ENCODE measurements at places on chromosomes 4 and X.
A peak's percentile ranks its signal among the peaks of the same experiment; 100 is the strongest.

DNA sequence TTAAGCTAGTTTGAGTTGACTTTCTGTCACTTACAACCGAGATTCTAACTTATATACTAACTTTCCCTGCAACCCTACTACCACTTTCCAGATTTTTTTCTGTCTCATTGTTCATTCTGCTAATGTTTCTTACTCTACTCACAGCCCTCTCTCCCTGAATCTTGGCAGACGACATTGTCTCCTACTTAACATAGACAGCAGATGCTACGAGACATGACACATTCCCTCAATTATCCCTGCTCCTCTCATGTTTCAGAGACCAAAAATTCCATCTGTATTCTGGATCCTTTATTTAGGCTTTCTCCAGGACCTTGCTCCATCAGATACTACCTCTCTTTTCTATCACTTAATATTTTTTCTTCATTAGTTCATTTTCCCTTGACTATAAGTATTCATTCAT, 379.1 kb upstream of the TEX13C start:
- DNase-seq: no peak

DNA sequence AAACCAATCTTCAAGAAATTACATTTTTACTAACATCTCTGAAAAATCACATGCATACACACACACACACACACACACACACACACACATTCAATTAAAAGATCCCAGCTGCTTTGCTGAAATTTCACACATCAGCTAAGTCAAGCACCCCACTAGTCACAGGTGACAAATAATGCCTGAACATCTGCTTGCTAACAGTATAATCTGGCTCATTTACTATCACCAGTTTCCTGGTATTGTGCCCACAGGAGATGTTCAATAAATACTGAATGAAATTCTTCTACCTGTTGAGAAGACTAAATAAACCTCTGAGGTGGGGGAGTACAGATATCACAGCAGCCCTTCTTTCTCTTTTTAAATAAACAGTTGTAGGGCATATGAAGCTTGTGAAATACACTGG, 994.0 kb downstream of the ARAP2 start:
- DNase-seq: no peak

GRCh38 chrX:1592470-1593142, 1.2 kb downstream of the AKAP17A start:
- no peak for DNase-seq

- DNase-seq: no peak
These were observed 54.2 kb downstream of the TMA16 start for GRCh38 chr4:163548481-163549243.

DNA sequence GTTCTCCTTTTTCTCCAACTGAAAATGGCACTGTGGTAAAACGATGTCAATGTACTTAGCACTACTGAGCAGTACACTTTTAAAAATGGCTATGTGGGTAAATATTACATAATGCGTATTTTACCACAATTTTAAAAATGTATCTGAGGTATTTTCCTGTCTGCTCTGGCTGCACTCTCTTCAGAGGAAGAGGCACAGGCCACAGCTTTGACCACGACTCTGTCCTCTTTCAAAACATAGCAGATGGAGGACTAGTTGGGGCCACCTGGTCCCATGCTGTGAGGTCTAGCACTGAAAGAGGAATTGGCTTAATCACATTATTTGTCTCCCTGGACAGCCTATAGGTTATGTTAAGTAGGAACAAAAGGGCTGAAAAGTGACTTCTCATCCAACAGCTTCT, 5.2 kb downstream of the KCNE5 start:
- peak; percentile 9 for DNase-seq

DNA sequence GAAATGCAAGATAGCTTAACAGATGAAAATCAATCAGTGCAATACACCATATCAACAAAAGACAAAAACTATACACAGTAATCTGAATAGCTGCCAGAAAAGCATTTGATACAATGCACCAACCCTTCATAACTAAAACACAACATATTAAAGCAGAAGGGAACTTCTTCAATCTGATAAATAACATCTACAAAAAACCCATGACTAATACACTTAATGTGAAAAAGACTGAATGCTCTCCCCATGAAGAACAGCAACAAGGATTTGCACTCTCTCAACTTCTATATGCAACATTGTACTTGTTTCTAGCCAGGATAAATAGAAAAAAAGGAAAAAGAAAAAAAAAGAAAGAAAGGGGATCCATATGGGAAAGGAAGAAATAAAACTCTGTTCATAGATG, 139.7 kb downstream of the RBM47 start:
- DNase-seq: no peak

DNA sequence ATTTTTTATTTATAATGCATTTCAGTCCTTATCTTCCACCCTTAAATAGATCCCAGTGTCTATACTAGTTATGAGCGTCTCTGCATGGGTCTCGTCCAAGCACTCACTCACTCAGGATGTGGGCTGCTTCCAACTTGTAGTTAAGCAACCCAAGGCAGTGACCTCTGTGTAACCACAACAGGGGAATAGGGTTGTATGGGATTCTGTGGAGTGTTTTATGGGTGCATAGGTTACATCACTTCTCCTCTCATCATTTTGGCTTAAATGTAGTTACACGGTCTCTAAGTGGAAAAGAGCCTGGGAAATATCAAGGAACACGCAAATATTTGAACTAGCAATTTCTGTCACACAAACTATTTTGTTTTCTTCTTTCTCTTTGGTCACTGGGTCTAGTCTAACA, 931.0 kb downstream of the STIM2 start:
- DNase-seq: no peak

- no peak for DNase-seq
These were observed 45.4 kb upstream of the XK start for GRCh38 chrX:37640142-37640541.

GRCh38 chrX:149652232-149652981, 20.8 kb upstream of the TMEM185A start:
- DNase-seq: no peak

GRCh38 chrX:152103866-152104265, 34.5 kb downstream of the MAGEA10 start:
- DNase-seq: no peak

DNA sequence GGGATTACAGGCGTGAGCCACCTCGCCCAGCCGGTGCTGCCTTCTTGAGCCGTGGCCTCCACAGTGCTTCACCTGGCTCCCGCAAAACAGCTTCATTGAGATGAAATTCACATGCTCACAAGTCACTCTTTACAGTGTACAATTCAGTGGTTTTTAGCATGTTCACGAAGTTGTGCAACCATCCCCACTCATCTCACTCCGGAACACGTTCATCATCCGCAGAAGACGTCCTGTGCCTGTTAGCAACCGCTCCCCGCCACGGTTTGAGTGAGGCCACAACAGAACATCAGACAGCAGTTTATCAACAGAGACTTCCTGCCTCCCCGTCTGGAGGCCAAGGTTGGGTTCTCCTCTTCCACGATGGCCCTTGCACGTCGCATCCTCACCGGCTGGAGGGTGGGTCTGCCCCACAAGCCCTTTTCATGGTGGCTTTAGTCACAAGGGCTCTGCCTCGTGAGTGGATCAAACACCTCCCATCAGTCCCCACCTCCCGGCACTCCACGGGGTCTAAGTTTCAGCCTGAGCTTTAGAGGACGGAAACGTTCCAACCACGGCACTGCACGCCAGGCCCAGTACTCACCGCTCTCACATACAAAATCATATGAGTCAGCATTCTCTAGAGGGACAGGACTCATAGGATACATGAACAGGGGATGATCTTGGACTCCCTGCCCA, 29.6 kb upstream of the SPON2 start:
- peak; percentile 67 for DNase-seq

DNA sequence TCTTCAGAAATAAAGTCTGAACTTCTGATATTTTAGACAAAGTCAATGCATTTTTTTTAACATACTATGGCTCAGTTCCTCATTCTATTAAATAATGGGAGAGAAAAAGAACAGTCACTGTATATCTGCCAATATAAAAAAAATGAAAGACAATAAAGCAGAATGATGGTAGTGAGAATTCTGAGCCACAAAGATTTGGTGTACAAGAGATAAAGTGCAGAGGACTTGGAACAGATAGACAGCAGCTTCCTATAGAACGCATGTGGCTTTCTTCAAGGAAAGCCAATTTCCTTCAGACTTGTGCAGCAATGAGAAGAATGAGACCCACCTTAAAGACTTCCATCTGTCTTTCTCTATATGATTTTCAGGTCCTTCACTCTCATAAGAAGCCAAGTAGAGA, 39.7 kb downstream of the RASGEF1B start:
- no peak for DNase-seq

GRCh38 chr4:74631338-74631737, 163.0 kb downstream of the BTC start:
- no peak for DNase-seq

- DNase-seq: peak; percentile 26
These were observed 61.5 kb upstream of the MMAA start for GRCh38 chr4:145557720-145558119.

GRCh38 chr4:123193802-123194367, 202.7 kb upstream of the SPRY1 start:
- no peak for DNase-seq

DNA sequence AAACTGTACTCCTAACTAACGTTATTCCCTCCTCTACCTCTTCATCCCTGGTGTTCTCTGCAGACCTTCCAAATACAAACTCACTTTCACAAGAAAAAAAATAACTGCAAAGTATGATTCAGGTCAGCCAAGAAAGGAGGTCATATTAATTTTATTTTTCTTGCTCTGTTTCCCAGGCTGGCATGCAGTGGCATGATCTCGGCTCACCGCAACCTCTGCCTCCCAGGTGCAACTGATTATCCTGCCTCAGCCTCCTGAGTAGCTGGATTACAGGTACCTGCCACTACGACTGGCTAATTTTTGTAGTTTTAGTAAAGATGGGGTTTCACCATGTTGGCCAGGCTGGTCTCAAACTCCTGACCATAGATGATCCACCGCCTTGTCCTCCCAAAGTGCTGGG, 156.6 kb downstream of the CHIC2 start:
- DNase-seq: no peak

DNA sequence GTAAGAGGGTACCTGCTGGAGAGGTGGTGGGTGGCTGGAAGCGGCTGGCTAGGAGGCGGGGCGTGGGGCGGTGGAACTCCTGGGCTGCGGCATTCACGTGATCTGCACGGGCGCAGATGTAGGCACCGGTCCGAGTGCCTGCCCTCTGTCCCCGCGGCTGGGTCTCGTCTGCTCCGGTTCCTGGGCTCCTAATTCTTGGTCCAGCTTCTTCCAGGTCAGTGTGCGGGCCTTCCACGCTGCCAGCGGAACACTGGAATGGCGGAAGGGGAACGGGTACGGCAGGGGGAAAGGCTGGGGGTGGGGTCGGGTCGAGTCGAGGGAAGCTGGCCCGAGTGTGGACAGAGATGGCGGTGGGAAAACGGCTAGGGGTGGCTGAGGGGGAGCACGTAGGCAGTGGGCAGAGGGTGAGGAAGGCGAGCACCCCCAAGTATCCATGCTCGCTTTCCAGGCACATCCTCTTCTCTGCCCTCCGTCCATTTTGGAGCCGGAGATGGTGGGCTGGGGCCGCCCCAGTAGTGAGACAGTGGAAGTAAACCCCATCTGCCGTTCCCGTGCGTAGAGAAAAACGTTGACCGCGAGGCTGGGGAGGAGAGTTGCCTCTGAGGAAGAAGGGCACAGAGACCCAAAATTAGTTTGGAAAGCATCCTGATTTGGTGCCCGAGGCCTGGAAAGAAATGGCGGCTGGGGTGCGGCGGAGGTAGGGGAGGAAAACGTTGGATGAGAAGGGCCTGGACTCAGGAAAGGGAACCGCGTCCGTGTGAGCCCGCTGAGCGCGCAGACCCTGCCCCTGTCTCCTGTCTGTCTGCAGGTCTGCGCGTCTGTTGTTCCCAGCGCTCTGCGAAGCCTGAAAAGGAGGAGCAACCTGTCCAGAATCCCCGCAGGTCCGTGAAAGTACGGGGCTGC, at the start of gene TCEAL4:
Gene TCEAL4 (plus strand): TSS at position 105 of the 903 bp plus-strand sequence. CDS start 1,161 bp downstream, outside the sequence.
- peak; percentile 6 for DNase-seq
